ENCODE measurements at places on chromosomes 3 and 15. TPM values are rescaled to one million over a fixed set of nuclear protein-coding genes. Genes with fewer than 3 reads are reported as not detected.

PLA2G4B gene
- 1.9 TPM for total RNA-seq

RAD51 gene
- total RNA-seq, result 0.27 TPM

LINGO1 gene
- 4.6 TPM for total RNA-seq

KNG1 gene
- not detected for total RNA-seq

CFAP161 gene
- total RNA-seq, result 1.1 TPM

- no peaks in the 10 kb centered on the region for H3K27me3 ChIP-seq
- no peak overlapping the region for H3K4me3 ChIP-seq
- no peak overlapping the region for H3K27ac ChIP-seq
- H3K36me3 ChIP-seq, result peaks cover 23% of the 10 kb centered on the region
Observed at GRCh38 chr15:56094171-56094570, 100.8 kb upstream of the NEDD4 start.

GRCh38 chr3:197017003-197017402 lies 12.6 kb downstream of the MELTF start:
- H3K27me3 ChIP-seq, result no peaks in the 10 kb centered on the region
- no peaks in the 10 kb centered on the region for H3K36me3 ChIP-seq
- H3K4me3 ChIP-seq, result no peak overlapping the region
- DNase-seq, result no peak
- H3K27ac ChIP-seq, result no peak overlapping the region
- no peaks in the 10 kb centered on the region for H3K4me1 ChIP-seq

DNA sequence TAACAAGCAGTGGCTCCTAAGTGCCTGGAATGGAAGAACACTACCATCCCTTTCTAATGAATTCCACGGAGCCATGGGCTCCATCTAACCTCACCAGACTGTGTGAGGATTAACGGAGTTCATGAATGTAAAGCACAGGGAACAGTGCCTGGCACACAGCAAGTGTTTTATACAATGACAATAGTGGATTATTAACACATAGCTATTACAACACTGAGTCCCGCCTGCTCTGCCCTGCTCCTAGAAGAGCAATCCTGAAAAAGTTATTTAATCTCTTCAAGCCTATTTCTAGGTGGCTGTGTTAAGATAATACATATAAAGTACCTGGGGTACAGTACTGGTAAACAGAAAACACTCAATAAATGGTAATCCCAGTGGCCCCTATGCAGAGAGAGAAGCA lies 51.4 kb downstream of the RYK start:
- H3K27me3 ChIP-seq, result no peaks in the 10 kb centered on the region
- H3K4me1 ChIP-seq, result no peaks in the 10 kb centered on the region
- peaks cover 7% of the 10 kb centered on the region for H3K36me3 ChIP-seq
- no peak overlapping the region for H3K4me3 ChIP-seq
- no peak for DNase-seq
- no peak overlapping the region for H3K27ac ChIP-seq

GRCh38 chr3:17639765-17640164 lies 102.7 kb downstream of the TBC1D5 start:
- H3K27me3 ChIP-seq, result no peaks in the 10 kb centered on the region
- peak; percentile 21 for DNase-seq
- H3K4me1 ChIP-seq, result peaks cover 38% of the 10 kb centered on the region
- H3K36me3 ChIP-seq, result no peaks in the 10 kb centered on the region
- H3K27ac ChIP-seq, result peak overlapping the region; percentile 81

- H3K4me1 ChIP-seq, result no peaks in the 10 kb centered on the region
- H3K27ac ChIP-seq, result no peak overlapping the region
- no peaks in the 10 kb centered on the region for H3K36me3 ChIP-seq
- H3K4me3 ChIP-seq, result no peak overlapping the region
Observed at GRCh38 chr15:76642671-76643070, 262.5 kb downstream of the SCAPER start.

GRCh38 chr3:143826296-143826695 lies 22.0 kb downstream of the SLC9A9 start:
- H3K4me1 ChIP-seq, result peaks cover 7% of the 10 kb centered on the region
- no peaks in the 10 kb centered on the region for H3K27me3 ChIP-seq
- no peak overlapping the region for H3K4me3 ChIP-seq
- no peak overlapping the region for H3K27ac ChIP-seq

- H3K27ac ChIP-seq, result no peak overlapping the region
- H3K4me1 ChIP-seq, result peaks cover 3% of the 10 kb centered on the region
- no peaks in the 10 kb centered on the region for H3K36me3 ChIP-seq
- no peaks in the 10 kb centered on the region for H3K27me3 ChIP-seq
- H3K4me3 ChIP-seq, result no peak overlapping the region
- no peak for DNase-seq
Observed at GRCh38 chr3:104960579-104960978, 406.1 kb upstream of the ALCAM start.

DNA sequence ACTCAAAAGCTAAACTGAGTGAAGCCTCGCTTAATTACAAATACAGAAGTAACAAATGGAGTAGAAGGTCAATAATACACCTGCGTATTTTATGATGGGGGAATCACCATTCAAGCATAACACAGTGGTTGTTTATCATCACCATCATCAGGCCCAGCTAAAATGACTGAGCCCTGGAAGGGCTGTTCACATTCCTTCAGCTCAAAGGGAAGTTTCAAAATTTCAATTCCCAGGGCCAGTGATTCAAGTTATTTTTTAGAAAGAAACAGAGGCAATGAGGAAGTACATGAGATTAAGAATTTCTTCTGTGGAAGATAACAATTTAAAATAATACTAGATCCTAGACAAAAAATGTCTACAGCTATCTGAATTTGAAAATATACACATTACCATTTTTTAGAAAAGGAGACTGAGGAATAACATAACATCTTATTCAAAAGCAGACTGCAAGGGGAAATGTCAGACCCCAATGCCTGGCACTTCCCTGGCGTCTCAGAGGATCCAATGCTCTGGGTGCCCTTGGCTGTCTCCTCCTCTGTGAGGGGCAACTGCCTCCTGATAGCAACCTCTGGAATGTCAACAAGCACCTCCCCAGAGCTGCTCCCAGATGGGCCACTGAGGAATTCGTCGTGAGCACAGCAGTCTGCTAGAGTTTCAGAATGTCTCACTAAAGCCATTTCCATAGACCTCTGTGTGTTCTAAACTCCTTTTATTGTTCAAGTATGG lies 22.8 kb downstream of the EHD4 start:
- H3K27me3 ChIP-seq, result no peaks in the 10 kb centered on the region
- DNase-seq, result no peak
- peaks cover 10% of the 10 kb centered on the region for H3K36me3 ChIP-seq
- peaks cover 59% of the 10 kb centered on the region for H3K4me1 ChIP-seq

GRCh38 chr3:8458238-8458661 lies 43.4 kb upstream of the LMCD1 start:
- peak overlapping the region; percentile 90 for H3K27ac ChIP-seq
- no peaks in the 10 kb centered on the region for H3K27me3 ChIP-seq
- no peaks in the 10 kb centered on the region for H3K36me3 ChIP-seq
- peaks cover 89% of the 10 kb centered on the region for H3K4me1 ChIP-seq
- no peak overlapping the region for H3K4me3 ChIP-seq

GRCh38 chr15:71352125-71352524 lies 236.9 kb downstream of the THSD4 start:
- H3K27me3 ChIP-seq, result no peaks in the 10 kb centered on the region
- no peaks in the 10 kb centered on the region for H3K36me3 ChIP-seq
- no peak overlapping the region for H3K27ac ChIP-seq
- H3K4me3 ChIP-seq, result no peak overlapping the region

DNA sequence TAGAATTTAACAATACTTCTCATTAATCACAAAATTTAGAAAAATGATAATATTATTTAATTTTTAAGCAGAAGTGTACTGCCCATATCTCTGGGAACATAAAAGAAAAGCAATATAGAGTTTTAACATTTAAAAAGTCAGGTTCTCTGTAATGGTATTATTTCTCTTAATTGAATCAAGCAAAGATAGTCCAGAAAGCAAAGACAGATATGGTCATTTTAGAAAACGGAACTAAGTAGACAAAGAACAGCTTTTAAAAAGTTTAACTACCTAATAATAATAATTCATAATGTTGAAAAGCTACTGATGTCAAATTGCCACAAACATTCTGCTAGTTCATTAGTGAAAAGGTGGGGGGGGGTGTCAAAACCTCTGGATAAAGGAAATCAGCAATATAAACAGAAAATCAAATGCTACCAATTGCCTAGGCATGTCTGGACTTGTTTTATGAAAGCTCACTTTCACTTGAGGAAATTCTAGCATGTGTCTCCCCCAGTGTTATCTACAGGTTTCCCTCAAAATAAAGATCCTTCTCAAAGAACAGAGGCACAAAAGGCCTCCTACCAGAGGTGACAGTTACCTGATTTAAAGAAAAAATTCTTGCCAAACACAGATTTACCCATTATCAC lies 1.7 kb downstream of the ZMAT3 start:
- H3K27me3 ChIP-seq, result no peaks in the 10 kb centered on the region
- no peaks in the 10 kb centered on the region for H3K36me3 ChIP-seq
- peak overlapping the region; percentile 1 for H3K27ac ChIP-seq
- peak overlapping the region; percentile 93 for H3K4me3 ChIP-seq

DNA sequence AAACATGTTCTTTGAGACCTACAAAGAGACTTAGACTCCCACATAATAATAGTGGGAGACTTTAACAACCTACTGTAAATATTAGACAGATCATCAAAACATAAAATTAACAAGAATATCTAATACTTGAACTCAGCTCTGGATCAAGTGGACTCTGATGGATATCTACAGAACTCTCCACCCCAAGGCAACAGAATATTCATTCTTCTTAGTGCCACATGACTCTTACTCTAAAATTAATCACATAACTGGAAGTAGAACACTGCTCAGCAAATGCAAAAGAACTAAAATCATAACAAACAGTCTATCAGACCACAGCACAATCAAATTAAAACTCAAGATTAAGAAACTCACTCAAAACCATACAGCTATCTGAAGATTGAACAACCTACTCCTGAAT lies 15.9 kb upstream of the PLSCR2 start:
- DNase-seq, result no peak
- no peaks in the 10 kb centered on the region for H3K4me1 ChIP-seq
- no peaks in the 10 kb centered on the region for H3K36me3 ChIP-seq
- H3K27ac ChIP-seq, result no peak overlapping the region
- no peaks in the 10 kb centered on the region for H3K27me3 ChIP-seq

- H3K36me3 ChIP-seq, result peaks cover 45% of the 10 kb centered on the region
- H3K27ac ChIP-seq, result peak overlapping the region; percentile 52
- no peaks in the 10 kb centered on the region for H3K27me3 ChIP-seq
- H3K4me3 ChIP-seq, result peak overlapping the region; percentile 50
- no peak for DNase-seq
Observed at GRCh38 chr15:84863565-84864443, 20.7 kb upstream of the SLC28A1 start.

DNA sequence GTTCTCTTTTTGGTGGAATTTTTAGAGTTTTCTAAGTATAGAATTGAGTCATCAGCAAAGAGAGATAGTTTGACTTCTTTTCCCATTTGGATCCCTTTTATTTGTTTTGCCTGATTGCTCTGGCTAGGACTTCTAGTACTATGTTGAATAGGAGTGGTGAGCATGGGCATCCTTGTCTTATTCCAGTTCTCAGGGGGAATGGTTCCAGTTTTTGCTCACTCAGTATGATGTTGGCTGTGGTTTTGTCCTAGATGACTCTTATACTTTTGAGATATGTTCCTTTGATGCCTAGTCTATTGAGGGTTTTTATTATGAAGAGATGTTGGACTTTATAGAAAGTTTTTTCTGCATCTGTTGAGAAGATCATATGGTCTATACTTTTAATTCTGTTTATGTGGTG lies 72.5 kb downstream of the TNFAIP8L3 start:
- no peak overlapping the region for H3K4me3 ChIP-seq
- no peak for DNase-seq
- no peak overlapping the region for H3K27ac ChIP-seq
- H3K36me3 ChIP-seq, result no peaks in the 10 kb centered on the region
- H3K27me3 ChIP-seq, result no peaks in the 10 kb centered on the region

GRCh38 chr3:48112813-48113212 lies 75.4 kb downstream of the CDC25A start:
- H3K36me3 ChIP-seq, result no peaks in the 10 kb centered on the region
- H3K4me3 ChIP-seq, result peak overlapping the region; percentile 41
- peak overlapping the region; percentile 85 for H3K27ac ChIP-seq
- DNase-seq, result no peak
- no peaks in the 10 kb centered on the region for H3K27me3 ChIP-seq
